ENCODE measurements at places on chromosomes 2 and 18.

GRCh38 chr2:222813177-222813843, 47.5 kb upstream of the ACSL3 start:
- DNase-seq, result no peak

- DNase-seq, result peak; percentile 94
Observed at GRCh38 chr2:241734467-241735208, at the start of gene D2HGDH. Gene D2HGDH (plus strand): TSS chr2:241734630. CDS start chr2:241735225, 595 bp downstream.

DNA sequence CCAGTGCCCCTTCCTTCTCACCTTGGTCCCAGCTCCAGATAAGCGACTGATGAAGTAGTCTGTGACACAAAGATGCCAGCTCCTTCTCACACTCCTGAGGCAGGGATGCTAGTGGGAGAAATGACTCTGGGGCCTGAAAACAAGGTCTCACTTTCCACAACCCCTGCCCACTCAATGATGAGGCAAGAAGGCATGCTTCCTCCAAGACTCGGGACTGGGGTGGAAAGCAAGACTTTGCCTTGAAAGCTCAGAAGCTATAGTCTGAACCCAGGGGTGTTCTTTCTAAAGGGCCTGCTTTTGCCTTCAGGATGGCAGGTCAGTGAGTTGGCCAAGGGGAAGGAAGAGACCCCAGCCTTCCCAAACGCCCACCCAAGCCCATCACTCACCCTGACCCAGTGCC, 1.4 kb downstream of the CCDC142 start:
- no peak for DNase-seq

GRCh38 chr2:18792226-18792629, 202.9 kb upstream of the NT5C1B start:
- no peak for DNase-seq

DNA sequence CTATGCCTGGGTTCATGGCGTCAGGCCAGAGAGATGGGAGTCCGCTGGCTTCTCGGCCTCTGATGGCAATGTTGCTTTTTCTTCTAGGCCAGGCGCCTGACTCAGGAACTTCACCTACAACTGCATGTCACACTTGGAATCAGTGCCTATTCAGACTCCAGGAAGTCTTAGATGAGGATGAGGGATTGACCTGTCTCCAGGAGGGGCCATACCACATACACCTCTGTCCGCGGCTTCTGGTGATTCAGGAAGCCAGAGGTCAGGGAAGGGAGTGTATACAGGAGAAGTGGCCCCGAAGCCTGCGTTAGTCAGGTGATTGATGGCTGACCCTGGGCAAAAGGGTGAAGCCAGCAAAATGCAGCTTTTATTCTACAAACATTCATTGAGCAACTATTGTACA, 109.1 kb upstream of the RMDN2 start:
- DNase-seq, result no peak

- no peak for DNase-seq
Observed at GRCh38 chr2:172372436-172372835, 55.0 kb upstream of the ITGA6 start.

- DNase-seq, result no peak
Observed at GRCh38 chr2:197245829-197246804, 64.5 kb downstream of the ANKRD44 start.

DNA sequence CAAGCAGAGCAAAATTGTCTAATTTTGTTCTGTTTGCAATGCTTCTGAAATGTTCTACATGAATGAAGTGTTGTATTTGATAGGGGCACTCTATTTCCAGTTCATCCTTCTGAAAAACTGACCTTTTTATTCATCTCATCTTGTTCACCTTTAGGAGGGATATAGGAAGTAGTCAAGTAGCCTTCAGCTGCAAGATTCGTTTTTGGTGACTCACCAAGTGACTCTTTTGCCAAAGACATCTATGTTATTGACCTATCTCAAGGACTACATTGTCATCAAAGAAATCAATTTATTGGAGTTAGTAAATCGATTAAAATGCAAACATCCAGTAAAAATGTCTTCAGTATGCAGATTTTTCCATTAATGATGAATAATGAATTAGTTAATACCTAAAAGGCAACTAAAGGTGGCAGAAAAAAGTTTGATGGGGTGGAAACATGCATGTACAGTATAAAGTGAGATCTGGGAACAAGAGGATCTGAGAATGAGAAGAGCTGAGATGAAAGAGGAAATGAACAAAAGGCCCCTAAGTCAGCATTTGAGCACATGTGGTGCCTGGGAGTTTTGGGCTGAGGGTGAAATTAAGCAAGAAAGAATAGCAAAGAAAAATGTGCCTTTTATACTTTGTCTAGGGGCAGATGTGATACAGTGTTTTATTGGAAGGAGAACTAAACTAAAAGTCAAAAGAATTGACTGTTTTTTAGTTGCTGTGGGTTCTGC, 255.1 kb upstream of the LINC00305 start:
- no peak for DNase-seq

- no peak for DNase-seq
Observed at GRCh38 chr2:127048969-127049897, 57.7 kb downstream of the BIN1 start.

DNA sequence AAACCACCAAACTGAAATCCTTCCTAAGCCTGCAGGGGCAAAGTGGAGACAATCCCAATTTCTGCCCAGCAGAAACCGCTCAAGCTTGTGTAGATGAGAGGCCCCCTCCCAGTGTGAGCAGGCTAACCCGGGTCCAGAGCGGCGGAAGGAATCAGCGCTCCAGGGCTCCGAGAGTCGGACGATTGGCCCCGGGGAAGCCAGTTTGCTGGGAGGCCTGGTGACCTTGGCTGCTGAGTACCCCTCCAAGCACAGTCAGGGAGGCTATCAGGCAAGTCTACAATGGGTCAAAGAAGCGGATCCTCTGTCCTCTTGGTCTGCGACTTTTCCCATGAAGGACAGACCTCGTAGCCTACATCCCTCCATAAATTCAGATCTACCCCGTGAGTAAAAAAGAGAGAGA, 16.8 kb upstream of the EN1 start:
- DNase-seq, result no peak

DNA sequence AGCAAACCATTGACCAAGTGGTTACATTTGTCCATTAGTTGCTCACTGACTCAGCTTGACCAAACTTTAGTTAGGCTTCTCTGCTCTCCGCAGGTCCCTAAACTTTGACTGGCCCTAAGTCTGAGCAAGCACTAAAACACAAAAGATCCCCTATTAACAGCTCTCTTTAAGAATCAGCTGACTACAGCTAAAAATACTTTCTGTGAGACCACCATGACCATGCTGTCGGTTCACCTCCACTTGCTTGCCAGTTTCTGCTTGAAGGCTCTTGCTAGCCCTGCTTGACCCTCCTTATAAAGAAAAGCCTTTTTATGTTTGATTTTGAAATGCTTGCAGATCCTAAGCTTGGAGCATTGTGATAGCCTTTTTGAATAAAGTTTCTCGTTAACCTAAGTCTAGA, 40.4 kb upstream of the RIT2 start:
- DNase-seq, result no peak

- no peak for DNase-seq
Observed at GRCh38 chr2:105361102-105361889, 24.0 kb downstream of the C2orf49 start.

DNA sequence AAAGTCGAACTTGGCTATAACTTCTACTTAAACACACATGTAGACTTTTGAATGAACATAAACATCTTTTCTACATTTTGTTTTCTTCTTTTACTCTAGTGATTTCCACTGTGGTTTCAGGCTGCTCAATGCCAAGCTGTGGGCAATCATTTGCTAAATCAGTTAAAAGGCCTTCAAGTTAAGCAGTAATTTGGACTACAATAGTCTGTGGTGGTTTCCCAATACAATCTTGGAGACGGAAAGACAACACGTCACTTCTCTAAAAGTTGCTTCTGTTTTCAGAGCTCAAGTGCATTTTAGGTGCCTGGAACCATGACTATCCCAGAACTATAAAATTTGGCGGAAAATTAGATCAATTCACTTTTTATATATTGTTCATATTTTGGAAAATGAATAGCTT, 69.4 kb downstream of the TXNL1 start:
- DNase-seq, result no peak

- no peak for DNase-seq
Observed at GRCh38 chr2:157508676-157509075, 64.8 kb upstream of the CYTIP start.

DNA sequence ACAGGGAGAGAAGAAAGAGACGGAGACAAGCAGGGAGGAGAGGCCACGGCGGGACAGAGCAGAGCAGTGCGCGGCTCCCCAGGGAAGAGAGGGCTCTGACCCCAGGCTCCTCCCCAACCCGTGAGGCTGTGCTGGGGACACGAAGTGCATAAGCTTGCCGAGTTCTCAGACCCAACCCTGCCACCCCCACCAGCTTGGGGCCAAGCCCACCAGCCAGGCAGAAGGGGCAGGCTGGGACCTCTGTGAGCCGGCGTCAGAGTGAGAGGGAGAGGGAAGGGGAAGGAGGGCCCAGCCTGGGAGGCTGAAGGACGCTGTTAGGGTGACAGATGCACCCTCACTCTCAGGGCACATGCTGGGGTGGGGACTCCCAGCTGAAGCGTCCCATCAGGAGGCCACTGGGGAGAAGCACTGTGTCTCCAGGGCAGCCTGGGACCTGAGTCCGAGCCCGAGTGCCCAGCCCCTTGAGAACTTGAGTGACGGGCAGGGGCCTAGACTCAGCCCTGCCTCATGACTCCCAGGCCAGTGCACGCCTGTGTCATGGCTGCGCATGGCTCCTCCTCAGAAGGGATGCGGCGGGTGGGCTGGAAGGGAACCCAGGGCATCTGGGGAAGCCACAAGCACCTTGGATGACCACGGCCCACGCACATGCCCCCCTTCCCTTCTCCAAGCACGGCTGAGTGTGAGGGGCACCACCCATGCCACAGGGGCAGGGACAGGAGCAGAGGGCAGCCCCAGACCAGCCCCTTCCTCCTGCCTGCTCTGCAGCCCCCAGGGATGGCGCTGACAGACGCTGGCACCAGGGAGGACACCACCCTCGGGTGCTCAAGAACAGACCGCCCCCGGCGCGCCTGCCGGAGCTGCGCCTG, 31.0 kb downstream of the MTERF4 start:
- no peak for DNase-seq

DNA sequence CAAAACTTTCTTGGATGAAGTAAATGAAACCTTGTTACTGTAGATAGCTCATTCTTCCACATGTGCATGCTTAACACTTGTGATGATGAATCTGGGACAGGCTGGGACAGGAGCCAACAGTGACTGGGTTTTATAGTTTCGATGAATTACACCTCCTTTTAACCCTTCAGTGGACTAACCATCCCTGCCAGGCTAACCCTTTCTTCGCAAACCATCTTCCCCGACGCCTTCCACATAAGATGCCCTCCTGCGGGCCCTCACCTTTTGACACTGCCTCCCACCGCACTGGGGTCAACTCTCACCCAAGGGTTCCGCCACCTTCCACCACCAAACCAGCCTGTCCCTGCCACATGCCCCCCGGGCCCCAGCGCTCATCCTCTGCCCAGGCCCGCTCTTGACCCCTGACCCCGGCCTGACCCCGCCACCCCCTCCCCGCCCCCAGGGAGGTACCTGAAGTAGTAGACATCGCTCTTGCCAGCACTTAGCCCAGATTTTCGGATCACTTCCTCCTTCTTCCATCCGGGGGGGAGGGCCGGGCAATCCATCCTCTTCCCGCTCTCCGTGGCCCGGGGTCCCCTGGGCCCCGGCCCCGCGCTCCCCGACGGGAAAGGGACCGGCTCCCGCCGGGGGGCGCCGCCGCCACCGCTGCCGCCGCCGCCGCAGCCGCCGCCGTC, 764 bp downstream of the MBD2 start:
- DNase-seq, result peak; percentile 19

DNA sequence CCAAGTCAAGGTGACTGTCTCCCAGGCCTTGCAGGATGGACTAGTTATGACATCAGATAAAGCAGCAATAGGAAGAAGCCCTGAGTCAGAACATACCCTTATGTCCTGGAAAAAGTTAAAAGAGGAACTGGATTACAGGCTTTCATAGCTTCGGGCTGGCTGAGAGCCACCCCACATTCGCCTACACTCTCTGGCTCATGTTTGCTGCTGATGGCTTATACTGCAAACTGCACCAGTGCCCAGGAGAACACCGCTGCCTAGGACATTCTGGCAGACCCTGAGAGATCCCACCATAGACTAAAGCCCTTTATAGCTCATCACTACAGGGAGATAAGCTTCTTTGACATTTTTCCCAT, 20.3 kb downstream of the SLC8A1 start:
- no peak for DNase-seq

DNA sequence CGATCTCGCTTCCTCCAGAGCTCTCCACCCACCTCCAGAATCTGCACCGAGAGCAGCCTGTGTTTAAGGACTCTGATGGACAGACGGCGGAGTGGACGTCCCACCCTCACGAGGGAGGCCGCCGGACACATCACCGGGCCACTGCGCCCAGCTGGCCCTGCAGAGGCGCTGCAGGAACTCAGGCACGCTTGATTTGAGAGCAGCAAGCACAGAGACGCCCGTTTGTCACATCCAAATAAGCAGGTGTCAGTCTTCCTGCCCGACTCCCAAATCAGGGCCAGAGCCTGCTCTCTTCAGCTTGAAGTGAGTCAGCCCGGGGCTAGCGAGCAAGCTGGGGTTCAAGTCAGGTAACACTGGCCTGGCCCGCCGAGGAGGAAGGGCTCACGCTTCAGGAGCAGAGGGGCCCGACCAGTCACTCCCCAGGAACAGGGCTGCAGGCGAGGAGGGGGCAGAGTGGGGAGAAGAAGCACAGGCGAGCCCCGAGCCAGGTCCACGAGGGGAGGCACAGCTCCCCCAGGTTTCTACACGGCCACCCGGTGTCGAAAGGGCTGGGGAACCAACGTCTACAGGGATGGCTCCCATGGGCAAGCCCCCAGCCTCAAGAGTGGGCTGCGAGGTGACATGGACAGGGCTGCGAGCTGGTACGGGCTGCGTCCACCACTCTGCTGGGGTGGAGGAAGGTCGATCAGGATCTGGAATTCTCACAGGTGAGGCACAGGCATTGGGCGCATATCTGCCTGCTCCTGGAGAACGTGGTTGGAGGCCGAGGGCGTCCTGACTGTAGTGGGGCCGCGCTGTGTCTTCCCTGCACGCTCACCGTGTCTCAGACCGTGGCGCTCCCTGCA, 52.5 kb upstream of the CTDP1 start:
- DNase-seq, result no peak

GRCh38 chr18:32469691-32470459, 807 bp downstream of the GAREM1 start:
- no peak for DNase-seq

DNA sequence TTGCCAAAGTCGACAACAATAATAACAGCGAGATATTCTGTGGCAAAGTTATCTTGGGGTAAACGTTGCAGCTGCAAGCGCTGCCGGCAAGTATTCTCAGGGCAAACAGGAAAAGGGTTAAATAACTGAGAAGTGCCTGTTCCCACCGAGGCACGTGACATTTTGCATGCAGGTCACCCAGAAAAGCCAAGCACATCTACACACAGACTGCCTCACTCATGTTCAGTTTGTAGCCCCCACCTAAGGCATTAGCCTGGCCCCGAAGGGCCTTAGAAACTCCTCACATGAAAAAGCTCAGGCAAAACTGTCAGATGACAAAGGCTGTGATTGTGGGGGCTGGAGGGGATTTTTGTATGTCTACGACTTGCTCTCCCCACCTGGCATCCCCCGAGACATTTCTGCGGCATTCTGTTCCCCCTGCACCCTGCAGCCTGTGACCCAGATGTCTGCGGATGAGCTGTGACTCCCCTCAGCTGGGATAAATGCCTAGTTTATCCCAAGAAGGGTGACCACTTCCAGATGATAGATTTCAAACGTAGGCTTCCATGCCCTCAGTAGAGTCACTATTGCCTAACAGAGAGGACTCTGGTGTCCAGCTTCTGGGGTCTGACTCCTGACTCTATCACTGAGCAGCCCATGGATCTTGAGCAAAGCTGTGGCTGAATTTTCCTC, 215.2 kb upstream of the SIX2 start:
- no peak for DNase-seq

- no peak for DNase-seq
Observed at GRCh38 chr2:221372159-221372884, 199.8 kb downstream of the EPHA4 start.
